Smooth muscle cell of the pulmonary artery (primary cell): ENCODE measurements at places on chromosomes 5 and 9. TPM values are rescaled to one million over a fixed set of nuclear protein-coding genes. Genes with fewer than 3 reads are reported as not detected.

PLK2 gene
- 298 and 487 TPM in 2 replicates for total RNA-seq

FOXI1 gene
- total RNA-seq = not detected in 2 replicates

ANKRD55 gene
- total RNA-seq = not detected in 2 replicates

GRM6 gene
- not detected in 2 replicates for total RNA-seq

AQP7 gene
- total RNA-seq = 0.13 TPM in 1 of 2 replicates, not detected in the other

CD274 gene
- total RNA-seq = 4.8 and 8.8 TPM in 2 replicates

FIBCD1 gene
- total RNA-seq = 7.2 and 10.7 TPM in 2 replicates

IFNB1 gene
- total RNA-seq = not detected in 2 replicates

IL4 gene
- not detected in 2 replicates for total RNA-seq

CATSPER3 gene
- 0.10 and 0.13 TPM in 2 replicates for total RNA-seq

CPEB4 gene
- 30.1 and 39.9 TPM in 2 replicates for total RNA-seq

ZNF883 gene
- 3.2 and 3.3 TPM in 2 replicates for total RNA-seq

BAAT gene
- total RNA-seq = 0.07 TPM in 1 of 2 replicates, not detected in the other

EIF4EBP3 gene
- total RNA-seq = 1.4 and 2.6 TPM in 2 replicates

AP3B1 gene
- 45.3 and 53.1 TPM in 2 replicates for total RNA-seq

ABO gene
- total RNA-seq = not detected in 2 replicates

IRGM gene
- 0.13 TPM in 1 of 2 replicates, not detected in the other for total RNA-seq

SHISAL2B gene
- not detected in 2 replicates for total RNA-seq

VCAN gene
- 2,405 and 2,757 TPM in 2 replicates for total RNA-seq
